ENCODE measurements at places on chromosomes 13 and 19.

DNA sequence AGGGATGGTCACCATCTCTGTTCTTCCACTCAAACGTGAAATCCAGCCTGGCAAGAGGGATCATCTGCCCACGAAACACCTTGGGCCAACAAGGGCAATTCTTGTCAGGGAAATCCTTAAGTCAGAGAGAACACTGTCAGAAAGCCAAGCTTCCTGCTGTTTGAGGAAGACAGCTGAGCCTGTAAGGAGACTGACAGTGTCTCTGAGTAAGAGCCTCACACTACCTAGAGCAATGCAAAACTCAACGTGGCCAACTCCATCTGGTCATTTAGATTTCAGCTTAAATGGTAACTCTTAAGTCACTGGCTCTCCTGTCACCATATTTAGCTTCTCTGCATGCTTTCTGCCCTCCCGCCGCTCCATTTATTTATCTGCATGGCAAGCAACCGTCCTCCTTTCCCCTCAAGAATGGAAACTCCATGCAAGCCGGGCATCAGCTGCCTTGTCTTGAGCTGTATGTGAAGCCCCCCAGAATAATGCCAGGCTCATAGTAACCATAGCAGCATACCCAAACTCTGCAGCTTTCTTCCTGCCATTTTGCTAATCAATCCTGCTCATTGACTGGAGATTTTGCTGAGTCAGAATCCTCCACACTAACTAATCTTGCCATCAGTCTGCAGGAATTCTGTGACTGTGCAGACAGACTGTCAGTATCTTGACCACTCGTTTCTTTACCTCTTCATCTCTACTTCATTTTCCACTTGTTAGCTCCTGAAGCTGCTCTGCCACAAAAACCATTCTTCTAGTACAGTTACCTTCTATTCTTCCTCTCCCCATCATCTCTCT, 159.8 kb downstream of the IRS2 start:
- no peak for DNase-seq

- no peak for DNase-seq
Measured at GRCh38 chr13:83883061-83883523, 818 bp upstream of the SLITRK1 start.

DNA sequence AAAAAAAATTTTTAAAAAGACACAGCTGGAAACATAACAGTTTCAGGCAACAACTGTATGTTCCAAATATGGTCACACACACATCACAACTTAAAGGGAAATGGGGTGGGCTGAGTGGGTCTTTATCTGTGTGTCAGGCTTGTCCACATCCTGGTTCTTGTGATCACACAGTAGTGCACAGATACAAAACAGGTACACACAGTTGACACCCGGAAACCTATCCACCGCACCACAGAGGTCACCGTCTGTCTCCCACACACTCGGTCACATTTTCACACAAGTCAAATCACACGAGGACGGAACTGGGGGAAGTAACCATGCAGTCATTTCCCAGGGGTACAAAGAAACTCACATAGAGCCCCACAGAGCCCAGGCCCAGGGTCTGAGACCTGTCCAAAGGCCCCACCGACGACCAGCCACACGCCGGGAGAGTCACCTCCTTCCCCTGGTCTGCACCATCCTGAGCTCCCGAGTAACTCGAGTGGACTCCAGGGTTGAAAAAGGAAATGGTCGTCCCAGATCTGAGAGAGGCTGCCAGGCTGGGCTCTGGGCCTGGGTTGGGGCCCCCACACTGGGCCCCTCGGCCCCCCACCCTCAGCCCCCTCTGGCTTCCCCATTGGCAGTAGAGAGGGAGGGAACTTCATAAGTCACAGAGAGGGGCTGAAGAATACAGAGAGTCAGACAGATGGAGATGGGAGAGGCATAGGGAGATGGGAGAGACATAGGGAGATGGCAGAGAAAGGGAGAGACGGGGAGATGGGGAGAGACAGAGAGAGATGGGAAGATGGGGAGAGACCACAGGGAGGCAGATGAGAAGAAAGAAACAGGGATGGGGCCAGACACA, 1.3 kb upstream of the PPAN start:
- peak; percentile 90 for DNase-seq

DNA sequence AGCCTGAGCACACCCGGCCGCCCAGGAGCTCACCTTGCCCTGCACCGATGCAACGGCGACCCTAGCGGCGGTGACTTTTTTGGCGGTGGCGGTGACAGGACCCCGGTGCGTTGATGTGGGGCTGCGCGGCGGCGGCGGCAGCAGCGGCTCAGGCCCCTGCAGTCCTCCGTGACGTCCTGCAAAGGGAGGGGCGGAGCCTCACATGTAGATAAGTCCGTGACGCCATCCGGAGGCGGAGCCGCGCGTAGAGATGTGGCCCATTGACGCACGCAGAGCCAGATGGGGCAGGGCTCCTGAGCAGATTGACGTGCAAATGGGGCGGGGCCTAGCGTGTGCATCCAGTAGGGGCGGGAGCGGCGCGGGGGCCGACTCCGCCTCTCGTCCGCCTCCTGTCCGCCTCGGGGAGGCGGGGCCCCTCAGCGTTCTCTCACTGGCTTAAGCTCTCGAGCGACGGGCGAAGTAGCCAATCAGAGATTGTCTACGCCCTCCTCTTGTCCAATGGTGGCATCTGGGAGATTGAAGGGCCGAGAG, at the start of gene RAB3A:
Gene RAB3A, minus strand, starts transcription at position 180 of the 531 bp plus-strand sequence. CDS start 1,302 bp downstream, outside the sequence.
- peak; percentile 100 for DNase-seq

DNA sequence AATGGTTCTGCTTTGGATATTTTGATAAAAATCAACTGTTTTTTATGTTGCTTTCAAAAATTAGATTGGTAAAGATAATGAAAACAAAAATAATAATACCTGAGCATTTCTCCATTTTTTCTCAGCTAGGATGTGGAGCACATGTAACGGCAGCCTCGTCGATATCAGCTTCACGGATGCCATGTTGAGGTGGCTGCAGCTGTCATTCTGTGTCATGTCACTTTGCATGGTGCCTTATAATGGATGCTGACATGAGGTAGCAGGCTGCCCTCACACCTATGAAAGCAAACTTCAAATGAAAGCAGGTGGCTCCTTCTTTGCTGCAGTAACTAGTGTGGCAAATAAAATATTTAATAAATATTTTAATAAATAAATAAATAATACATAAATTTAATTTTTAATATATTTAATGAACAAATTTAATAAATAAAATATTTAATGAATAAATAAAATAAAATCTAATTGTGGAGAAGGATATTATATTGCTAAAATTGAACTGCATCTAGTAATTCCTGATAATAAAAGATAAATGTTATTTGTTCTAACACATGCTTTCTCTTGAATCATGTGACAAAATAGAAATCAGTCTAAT, 955.7 kb upstream of the SLC10A2 start:
- no peak for DNase-seq

DNA sequence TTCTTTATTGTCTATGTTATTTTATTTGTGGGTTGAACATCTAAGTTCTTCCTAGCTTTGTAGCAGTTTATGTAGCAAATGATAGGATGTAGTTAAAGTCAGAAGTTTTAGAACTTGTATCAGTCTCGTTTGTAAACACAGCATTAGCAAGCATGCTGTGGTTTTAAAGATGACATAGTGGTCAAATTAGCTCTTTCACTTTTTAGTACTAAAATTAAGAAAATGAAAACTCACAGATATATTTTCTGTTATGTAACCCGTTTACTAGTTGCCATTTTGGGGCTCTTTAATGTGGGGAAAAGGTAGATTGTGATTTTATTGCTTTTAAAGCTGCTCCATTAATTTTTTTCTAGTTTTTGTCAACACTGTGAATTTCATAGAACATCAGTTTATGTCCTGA, 216.5 kb downstream of the PCCA start:
- DNase-seq = no peak

DNA sequence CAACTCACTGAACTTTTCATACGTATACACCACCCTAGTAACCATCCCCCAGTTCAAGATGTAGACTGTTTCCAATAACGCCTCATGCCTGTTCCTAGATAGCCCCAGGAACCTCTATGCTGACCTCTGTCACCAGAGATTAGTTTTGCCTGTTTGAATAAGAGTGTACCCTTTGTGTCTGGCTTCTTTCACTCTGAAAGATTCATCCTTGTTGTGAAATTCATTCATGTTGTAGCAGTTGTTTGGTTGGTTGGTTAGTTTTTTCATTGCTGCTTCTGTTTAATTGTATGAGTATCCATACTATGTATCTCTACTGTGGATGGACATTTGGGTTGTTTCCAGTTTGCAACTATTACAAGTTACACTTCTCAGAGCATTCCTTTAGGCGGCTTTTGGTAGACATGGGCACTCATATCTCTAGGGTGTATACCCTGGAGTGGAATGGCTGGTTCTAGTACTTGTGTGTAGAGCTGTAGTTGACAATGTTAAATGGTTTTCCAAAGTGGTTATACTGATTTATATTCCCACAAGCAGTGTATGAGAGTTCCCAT, 1.6 kb downstream of the RNASEH2B start:
- no peak for DNase-seq

GRCh38 chr13:108807841-108808240, 178.4 kb downstream of the MYO16 start:
- no peak for DNase-seq

GRCh38 chr13:40969169-40969901, 49.8 kb downstream of the ELF1 start:
- no peak for DNase-seq

- no peak for DNase-seq
Measured at GRCh38 chr13:98822225-98822606, 69.7 kb upstream of the SLC15A1 start.

- DNase-seq = no peak
Measured at GRCh38 chr19:33385956-33386355, 12.4 kb downstream of the CEBPG start.

DNA sequence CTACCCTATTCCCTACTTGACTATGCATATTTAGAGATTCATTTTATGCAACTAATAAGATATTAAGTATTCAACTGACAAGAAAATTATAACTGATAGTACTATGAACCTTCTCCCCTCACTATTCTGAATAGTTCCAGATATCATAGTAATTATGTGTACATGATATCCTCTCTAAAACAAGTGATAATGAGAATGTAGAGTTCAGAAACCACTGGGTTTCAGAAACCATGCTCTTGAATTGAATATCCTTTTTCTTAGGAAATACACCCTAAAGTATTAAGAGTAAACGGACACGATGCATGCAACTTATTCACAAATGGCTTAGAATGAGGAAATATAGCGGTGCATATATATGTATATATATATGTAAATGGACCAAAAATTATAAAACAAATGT, 160.9 kb downstream of the TBC1D4 start:
- DNase-seq = no peak

GRCh38 chr13:98504029-98504351, 72.9 kb downstream of the STK24 start:
- no peak for DNase-seq

GRCh38 chr19:19448238-19448544, 42.7 kb downstream of the GATAD2A start:
- no peak for DNase-seq

DNA sequence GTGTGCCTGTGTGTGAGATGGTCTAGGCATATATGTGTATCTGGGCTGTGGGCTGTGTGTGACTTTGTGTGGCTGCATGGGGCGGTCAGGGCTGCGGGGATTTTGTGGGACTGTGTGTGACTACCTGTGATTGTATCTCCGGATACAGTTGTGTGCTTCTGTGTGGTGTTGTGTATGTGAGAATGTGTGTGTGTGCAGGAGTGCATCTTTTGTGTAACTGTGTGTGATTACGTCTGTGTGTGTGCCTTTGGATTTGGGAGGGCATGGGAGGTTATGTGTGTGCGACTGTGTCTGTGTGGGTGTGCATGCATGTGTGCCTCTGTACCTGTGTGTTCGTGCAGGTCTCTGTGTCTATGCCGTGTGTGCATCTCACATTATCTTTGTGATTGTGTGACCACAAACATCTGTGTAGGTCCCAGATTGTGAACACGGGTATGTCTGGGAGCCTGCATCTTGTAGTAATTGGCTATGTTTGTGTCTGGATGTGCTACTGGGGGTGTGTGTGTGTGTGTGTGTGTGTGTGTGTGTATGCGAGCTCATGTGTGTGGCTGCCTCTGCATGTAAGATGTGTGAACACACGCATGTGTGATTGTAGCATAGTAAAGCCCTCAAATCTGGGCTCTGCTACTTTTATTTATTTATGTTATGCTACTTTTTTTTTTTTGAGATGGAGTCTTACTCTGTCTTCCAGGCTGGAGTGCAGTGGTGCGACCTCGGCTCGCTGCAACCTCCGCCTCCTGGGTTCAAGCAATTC, 7.6 kb downstream of the EHD2 start:
- no peak for DNase-seq

DNA sequence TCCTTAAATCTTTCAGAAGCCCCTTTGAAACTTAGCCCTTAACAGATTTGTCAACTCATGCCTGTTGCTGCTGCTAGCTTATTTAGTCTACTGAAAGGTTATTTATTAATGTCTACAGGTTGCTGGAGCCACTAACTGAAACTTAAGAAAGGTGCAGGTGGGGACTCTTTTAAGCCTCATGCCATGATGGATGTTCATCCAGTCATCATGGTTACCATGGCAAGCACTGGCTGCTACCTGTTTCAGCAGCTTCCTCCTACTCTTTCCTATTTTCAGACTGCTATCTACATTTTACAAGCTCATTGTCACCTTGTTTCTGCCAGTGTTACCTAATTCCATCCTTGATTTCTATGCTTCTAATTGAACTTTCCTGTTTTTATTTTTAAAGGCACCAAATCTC, 27.1 kb downstream of the DGKH start:
- DNase-seq = no peak

DNA sequence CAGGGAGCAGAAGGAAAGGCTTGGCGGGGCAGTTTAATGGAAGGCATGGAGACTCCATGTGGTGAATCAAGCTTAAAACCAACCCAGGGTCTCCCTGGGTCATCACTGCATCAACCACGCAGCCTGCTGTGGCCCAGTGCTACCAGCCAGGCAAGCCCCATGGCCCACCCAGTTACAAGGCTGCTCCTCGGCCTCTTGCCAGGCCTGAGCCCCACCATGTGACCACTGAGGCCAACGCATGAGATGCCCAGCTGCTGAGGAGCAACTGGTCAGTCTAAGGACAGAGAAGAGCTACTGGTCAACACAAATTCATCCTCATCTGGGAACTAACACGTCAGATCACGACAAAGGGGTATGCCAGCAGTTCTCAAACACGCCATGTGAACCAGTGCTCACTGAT, 15.4 kb upstream of the KPTN start:
- no peak for DNase-seq

DNA sequence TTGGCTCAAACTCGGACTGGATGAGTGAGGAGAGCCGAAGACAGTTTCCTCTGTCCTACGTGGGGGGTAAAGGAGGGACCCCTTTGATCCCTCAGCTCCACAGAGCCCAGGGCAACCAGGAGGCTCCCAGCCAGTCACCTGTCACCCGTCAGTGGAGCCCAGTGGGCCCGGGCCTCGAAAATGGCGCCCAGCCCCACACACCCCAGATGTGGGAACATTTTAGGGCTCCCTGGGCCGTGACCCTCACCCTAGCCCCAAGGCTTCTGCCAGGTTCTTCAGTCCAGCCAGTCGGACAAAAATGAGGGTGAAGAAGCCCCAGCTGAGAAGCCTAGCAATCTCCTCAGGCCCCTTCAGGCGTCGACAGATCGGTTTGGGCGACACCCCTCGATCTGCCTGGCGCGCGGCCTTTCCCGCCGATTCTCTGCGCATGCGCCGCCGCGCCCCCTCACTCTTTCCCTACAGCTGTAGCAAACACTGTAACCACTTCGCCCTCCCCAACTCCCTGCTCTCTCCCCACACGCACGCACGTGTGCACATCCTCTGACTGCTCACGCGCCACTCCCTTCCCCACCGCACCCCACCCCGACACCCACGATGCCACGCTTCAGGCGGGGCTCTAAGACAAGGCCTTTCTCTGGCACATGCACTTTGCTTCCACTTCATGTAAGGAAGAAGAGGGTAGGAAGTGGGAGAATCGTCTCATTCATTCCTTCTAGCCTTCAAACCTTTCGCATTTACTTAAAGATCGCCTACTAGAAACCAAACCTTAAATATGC, at the start of gene SLC6A16:
Gene SLC6A16, minus strand, starts transcription at position 391 of the 776 bp plus-strand sequence. CDS start 13,844 bp downstream, outside the sequence.
- DNase-seq = no peak
